ENCODE measurements at places on chromosomes 13 and 19.

- no peak for DNase-seq
These were observed 18.7 kb upstream of the NMRK2 start for GRCh38 chr19:3914199-3914598.

DNA sequence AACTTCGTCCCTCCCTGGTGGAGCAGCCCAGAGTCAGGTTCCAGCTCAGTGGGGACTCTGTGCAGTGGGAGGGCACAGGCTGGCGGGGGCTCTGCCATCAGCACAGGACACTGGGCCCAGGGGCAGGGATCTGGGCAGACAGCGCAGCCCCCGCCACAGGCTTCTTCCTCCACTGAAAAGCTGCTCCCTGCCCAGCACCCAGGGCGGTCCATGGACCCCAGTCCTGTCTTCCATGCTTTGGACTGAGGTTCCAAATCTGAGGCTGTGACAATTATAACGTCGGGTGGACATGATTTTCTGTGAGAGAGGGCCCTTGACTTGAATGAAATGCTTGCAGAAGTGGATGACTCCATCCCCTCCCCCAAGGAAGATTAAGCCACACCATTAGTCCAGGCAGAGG lies 21.2 kb upstream of the NCCRP1 start:
- no peak for DNase-seq

DNA sequence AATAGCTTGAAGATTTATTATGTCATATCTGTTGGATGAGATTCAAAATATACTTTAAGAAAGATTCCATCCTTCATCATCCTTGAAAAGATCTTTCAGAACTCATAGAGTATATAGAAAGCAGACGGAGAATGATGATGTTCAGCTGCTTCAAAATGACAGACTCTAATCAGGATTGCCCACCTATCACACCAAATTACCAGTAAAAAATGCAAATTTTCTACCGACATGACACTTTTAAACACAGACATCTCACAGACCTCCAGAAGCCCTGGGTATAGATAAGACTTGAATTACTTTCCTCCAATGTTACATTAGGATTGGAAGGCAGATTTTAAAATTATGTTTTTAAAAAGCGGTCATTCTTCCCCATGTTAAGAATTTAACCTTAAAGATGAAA lies 235.5 kb downstream of the GPC6 start:
- no peak for DNase-seq

DNA sequence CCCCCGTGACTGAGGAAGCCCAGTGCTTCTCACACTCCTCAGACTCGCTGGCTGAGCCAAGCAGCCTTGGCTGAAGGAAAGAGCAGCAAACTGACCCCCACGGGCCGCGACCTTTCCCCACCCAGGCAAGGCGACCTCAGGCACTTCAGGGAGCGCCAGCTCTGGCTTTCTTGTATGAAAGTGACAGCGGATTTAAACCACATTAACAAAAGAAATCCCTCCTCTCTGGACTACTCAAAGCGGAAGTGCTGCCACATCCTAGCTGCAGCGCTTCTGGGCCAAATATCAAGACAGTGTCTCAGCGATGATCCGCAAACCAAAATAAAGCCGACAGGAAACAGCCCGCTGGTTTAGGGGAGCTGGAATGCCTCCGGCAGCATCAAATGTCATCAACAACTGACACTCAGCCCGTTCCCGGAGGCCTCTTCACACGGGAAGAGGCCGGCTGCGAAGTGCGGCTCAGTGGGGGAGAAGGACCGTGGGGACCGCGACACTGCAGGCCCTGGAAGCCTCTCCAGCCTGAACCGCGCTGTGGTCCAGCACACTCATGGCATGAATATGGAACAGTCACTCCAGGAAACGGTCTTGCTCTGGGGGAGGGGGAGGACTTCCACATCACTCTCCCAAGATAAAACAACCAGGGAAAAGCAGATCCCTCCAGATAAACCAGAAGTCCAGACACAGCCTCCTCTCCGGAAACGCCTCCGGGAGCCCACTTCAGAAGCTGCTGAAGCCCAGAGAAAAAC lies 1.4 kb downstream of the RASA3 start:
- peak; percentile 74 for DNase-seq

DNA sequence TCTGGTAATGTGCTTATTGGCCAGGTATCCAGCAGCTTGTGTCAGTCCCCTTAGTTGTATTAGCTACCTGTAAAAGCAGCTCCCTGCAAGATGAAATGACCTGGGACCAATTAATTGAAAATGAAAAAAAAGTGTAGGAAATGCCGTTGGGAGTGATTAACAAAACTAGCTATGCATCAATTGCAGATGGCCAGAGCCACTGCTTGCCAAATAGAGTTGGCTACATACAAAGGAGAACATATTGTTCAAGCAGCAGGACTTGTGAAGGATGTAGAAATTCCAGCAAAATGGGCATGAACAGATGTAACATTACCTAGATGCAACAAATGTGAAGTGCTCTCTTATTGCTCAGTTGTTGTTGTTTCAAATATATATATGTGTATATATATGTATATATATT lies 300.5 kb downstream of the PCDH17 start:
- no peak for DNase-seq

- no peak for DNase-seq
These were observed 1146.2 kb upstream of the SPRY2 start for GRCh38 chr13:81487151-81487550.

- DNase-seq: no peak
These were observed 1730.1 kb downstream of the SLITRK5 start for GRCh38 chr13:89401264-89401675.

- no peak for DNase-seq
These were observed 179.8 kb downstream of the RBM26 start for GRCh38 chr13:79226250-79226649.

DNA sequence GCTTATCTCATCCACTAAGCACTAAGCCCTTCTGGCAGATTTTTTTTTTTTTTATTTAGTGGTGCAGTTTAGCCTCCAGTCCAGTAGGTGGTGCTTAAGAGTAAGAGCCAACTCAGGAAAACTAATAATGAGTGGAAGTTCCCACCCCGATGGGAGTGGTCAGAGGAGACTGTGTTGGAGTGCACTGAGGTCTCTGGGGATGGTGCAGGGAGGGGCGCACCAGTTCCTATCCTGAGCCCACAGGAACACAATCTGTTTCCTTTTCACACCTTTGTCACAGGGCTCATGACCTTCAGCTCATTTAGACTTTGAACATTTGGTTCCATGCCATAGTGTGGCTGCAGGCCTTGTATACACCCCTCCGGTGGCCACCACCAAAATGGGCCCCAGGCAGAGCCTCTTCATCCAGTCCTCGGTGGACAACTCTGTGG lies 367.4 kb downstream of the SPRY2 start:
- DNase-seq: no peak

GRCh38 chr13:46593398-46593797 lies 40.4 kb downstream of the LRCH1 start:
- DNase-seq: peak; percentile 55

- no peak for DNase-seq
These were observed 131.3 kb downstream of the SLC7A1 start for GRCh38 chr13:29464105-29464679.

DNA sequence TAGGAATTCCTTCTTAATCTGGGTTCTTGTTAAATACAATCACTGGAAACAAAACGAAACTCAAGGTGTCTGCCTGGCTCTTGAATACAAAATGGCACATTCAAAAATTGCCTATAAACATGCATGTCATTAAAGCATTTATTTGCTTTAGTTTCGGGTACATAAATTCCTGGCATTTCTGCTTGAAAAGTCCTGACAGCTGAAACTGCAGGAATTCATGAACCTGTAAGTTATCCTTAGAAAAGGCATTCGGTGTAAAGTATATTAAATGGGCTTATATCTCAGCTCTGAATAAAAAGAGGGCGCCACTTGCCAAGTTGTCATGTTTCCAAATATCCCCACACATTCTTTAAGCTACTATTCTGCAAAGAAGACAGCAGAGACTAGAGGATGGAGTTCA lies 32.9 kb downstream of the RXFP2 start:
- no peak for DNase-seq

Data from T-cell (primary cell).